ENCODE measurements at places on chromosomes 3 and 15.

DNA sequence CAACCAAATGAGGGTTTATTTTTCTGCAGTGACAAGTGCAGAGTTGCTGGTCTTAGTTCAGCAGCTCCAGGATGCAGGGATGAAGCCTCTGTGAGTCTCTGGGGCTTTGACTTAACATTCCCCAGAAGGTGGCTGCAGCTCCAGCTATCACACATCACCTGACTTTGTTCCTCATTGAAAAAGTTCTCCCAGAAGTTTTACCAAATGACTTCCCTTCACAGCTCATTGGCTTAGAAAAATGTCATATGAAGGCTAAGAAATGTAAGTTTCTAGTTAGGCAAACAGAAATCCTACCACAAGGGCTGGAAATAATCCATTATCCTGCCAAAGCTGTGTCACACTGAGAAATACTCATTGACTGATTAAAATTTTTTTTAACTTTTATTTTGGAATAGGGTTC is 184.9 kb downstream of the MINAR1 start:
- DNase-seq = no peak

DNA sequence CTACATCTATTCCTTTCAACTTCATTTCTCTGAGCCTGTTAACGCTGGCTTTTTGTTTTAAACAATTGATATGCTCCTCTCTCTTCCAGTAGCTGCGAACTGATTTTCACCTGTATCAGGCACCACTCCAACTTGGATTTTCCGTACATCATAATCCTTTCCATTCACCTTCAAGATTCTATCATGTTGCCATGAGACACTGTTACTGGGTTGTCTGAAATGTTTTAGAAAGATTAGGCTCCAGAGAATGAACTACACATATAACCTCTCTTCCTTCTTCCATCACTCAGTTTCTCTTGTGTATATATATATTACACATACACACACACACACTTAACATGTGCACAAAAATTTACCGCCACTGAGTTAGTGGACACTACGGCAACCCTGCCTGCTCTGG is at the start of gene USP50:
USP50 (minus strand) TSS at position 101 of the 400 bp plus-strand sequence. CDS start 141 bp downstream, outside the sequence.
- no peak for DNase-seq

- no peak for DNase-seq
These were observed 169.2 kb downstream of the UBE2E2 start for GRCh38 chr3:23372285-23372684.

GRCh38 chr3:44976002-44976815 is at the start of the genes EXOSC7 and ZDHHC3:
TSS of gene EXOSC7 (plus strand) at chr3:44976244. CDS start at chr3:44976278, 34 bp downstream.
TSS of gene ZDHHC3 (minus strand) at chr3:44976174. CDS start at chr3:44959436, 16,738 bp downstream.
- DNase-seq = peak; percentile 89

GRCh38 chr3:18382760-18383369 is 42.3 kb downstream of the SATB1 start:
- no peak for DNase-seq
